Activated CD4-positive, alpha-beta T cell treated with anti-CD3 and anti-CD28 coated beads for 1 hour (primary cell): ENCODE measurements at places on chromosomes 5 and 9.

GRCh38 chr5:18113721-18114120, 479.5 kb downstream of the TAF11L14 start:
- DNase-seq, result no peak

GRCh38 chr9:78756813-78757510, 460.0 kb downstream of the PSAT1 start:
- DNase-seq, result no peak

DNA sequence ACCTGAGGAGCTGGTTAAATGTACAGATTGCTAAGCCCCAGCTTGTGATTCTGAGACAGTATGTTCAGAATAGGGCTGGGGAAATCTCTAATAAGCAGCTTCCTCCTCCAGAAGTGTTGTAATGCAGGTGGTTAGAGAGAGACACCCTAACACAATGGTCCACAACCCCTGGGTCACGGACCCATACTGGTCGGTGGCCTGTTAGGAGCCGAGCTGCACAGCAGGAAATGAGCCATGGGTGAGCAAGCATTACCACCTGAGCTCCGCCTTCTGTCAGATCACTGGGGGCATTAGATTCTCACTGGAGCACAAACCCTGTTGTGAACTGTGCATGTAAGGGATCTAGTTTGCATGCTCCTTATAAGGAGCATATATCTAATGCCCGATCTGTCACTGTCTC, 61.8 kb downstream of the SLC36A1 start:
- no peak for DNase-seq

- DNase-seq, result no peak
These were observed 64.9 kb downstream of the SERINC5 start for GRCh38 chr5:80190960-80191359.

DNA sequence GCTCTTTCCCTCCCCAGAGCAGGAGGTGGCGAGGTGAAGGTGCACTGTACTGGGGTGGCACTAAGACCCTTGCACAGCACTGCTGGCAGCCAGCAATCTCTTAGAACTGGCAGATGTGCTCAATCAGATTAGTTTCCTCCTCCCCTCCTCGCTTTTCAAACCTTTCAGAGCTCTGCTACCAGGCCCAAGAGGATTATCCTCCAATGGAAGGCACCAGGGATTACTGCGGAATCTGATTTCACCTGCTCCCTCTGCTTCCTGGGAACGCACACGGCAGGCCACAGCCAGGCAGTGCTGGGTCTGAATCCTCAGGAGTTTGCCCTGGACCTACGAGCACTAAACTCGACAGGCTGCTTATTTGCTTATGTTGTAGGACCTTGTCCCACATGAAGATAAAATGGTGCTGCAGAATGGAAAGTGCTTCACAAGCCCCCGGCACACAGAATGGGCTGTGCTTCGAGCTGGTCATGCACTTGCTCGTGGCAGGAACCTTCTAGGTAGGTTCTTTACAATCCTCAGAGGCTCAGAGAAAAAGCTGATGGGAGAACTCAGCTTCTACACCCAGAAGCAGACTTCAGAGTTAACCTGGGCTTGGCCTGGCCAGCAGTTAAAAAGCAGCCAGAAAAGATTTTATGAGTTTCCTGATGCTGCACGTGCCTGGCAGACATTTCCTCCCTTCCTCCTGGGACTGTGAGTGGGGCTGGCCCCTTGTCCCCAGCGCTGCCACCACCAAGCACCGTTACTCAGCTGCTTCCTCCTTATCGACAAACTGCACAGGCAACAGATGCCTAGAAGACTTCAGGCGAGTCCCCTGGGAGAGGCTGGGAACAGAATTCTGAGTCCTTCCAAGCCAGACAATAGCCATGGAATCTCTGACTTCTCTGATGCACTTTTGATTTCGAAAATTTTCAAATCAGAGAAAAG, 33.1 kb downstream of the FABP6 start:
- no peak for DNase-seq

GRCh38 chr9:35730486-35730854, 1.5 kb downstream of the TLN1 start:
- DNase-seq, result no peak

GRCh38 chr5:109584986-109585599, 104.6 kb upstream of the MAN2A1 start:
- DNase-seq, result no peak

DNA sequence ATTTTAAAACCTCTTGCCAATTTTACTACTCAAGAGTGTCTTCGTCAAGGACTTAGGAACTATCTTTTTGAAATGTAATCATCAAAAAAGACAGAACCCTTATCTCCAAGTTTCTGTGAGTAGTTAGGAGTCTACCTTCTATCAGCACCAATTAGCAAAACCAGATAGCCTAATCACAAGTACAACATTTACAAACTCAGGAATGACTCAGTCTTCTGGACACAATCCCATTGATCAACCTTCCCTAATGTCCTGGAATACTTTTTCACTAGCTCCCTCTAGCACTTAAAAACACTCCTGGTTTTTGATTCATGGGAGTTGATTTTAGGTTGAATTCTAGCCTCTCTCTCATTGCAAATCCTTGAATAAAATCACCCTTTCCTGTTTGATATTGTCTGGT, 680.7 kb downstream of the PRR16 start:
- DNase-seq, result no peak

- no peak for DNase-seq
These were observed 58.2 kb upstream of the SMARCA2 start for GRCh38 chr9:1956958-1957357.

DNA sequence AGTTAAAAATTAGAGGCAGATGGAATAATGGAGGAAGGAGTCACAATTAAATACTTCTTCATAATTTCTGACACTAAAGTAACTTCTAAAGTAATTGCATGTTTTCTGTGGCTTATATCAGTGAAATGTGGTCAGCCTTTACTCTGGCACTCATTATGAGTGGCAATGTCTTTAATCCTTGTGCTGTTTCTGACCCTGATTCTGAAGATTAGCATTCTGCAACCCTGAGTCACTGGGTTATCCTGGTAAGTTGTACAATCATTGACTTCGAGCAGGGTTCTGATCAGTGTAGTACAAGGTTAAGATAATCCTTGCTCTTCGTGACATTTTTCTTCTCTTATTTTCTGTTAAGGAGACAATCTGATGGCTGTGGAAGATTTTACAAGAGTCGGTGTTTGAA, 379.4 kb upstream of the RORB start:
- no peak for DNase-seq

- DNase-seq, result no peak
These were observed 4.3 kb upstream of the IL17B start for GRCh38 chr5:149383399-149383798.

GRCh38 chr5:7871653-7872052, 2.7 kb downstream of the MTRR start:
- DNase-seq, result no peak

GRCh38 chr5:140094889-140095288, 19.0 kb upstream of the PURA start:
- DNase-seq, result no peak

- DNase-seq, result no peak
These were observed 102.6 kb downstream of the WNK2 start for GRCh38 chr9:93286252-93287188.
